ENCODE measurements at places on chromosomes 5 and 9.

DNA sequence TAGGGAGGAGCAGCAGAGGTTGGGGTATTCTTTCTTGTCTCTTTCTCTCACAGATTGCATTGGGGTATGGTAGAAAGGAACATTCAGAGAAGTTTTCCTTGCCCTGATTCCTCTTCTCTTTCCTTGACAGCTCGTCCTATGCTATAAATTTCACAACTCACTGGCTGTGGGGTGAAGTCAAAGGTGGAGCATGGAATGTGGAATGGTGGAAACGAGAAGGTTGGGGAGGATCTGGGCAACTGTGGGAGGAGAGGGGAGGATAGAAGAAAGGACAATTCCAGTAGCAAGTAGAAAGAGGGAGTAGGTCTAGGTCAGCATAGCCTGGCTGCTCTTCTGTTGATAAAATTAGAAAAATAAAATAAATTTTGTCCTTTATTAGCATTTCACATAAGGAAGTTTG lies 39.0 kb upstream of the POC5 start:
- no peak for DNase-seq

DNA sequence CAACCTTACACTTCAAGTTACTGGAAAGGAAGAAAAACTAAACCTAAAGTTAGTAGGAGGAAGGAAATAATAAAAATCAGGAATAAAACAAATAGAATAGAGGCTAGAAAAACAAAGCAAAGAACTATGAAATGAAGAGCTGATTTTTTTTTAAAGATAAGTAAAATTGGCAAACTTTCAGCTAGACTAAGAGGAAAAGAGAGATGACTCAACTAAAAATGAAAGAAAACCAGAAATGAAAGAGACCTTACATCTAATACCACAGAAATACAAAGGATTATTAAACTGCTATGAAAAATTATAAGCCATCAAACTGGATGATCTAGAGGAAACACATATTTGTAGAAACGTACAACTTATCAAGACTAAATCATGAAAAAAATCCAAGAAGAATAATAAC lies 60.0 kb downstream of the PRRC1 start:
- no peak for DNase-seq

GRCh38 chr9:129762985-129763926 lies 10.4 kb upstream of the PTGES start:
- DNase-seq: no peak

GRCh38 chr5:169183576-169183975 lies 117.4 kb downstream of the SLIT3 start:
- no peak for DNase-seq

- DNase-seq: no peak
These were observed 25.5 kb downstream of the OLFML2A start for GRCh38 chr9:124802426-124802825.

DNA sequence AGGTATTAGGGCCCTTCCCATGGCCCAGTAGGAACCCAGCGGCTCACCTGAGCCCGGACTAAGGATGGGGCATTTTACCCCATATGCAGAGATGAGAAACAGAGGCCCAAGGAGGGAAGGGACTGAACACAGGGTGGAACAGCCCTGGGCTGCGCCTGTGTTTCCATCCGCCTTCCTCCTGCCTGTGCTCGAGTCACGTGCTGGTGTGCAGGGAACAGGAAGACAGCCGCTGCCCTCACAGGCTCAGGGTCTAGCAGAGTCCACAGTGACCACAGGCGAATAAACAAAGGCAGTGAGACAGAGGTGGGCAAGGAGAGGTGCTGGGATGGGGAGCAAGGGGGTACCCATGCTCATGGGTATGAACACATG lies 129.4 kb downstream of the C9orf50 start:
- no peak for DNase-seq

- no peak for DNase-seq
These were observed 625.1 kb downstream of the PRELID2 start for GRCh38 chr5:145210020-145210419.

DNA sequence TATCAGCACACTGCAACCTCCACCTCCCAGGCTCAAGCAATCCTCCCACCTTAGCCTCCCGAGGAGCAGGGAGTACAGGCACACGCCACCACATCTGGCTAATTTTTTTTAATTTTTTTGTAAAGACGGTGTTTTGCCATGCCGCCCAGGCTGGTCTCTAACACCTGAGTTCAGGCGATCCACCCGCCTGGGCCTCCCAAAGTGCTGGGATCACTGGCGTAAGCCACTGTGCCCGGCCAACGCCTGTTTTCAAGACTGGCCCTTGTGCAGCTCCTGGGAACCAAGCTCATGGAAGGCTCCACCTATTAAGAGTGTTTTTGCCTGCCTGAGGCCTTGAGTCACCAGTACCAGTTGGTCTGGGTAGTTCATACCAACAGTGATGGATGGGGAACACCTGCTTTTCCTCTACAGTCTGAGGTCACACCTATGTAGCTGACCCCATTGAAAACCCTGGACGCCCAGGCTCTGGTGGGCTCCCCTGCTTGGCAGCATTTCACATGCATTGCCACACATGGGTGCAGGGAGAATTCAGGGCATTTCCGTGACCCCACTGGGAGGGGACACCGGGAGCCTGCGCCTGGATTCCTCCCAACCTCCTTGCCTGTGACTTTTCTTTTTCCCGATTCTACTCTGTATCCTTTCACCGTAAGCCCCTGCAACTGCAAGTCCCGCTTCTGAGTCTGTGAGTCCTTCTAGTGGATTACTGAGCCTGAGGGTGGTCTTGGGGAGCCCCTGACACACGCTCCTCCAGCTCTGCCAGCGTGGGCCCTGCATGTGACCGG lies 63.5 kb downstream of the ZNF354C start:
- DNase-seq: no peak

GRCh38 chr5:134555890-134556311 lies 30.4 kb downstream of the JADE2 start:
- DNase-seq: peak; percentile 98

DNA sequence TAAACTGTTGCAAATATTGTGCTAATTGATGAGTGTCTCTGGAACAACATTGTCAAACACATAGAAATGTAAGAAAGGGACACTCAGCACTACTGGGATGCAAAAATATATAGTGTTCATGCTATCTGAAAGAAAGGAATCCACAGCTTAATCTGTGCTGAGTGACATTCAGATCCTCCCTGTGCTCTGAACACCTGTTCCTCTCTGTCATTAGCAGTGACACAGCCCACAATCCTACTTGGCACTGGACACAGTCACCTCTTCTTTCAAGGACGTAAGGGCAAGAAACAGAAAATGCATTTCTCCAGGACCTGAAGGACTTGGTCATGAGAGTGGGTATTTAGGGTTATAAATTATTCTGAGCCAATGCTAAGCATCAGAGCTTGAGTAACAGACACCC lies 121.4 kb upstream of the SV2C start:
- no peak for DNase-seq

GRCh38 chr5:45105491-45105994 lies 296.8 kb downstream of the MRPS30 start:
- no peak for DNase-seq

GRCh38 chr5:140214831-140215230 lies 39.8 kb downstream of the CYSTM1 start:
- peak; percentile 87 for DNase-seq

- DNase-seq: no peak
These were observed 10.4 kb upstream of the SLC34A1 start for GRCh38 chr5:177373806-177374205.

DNA sequence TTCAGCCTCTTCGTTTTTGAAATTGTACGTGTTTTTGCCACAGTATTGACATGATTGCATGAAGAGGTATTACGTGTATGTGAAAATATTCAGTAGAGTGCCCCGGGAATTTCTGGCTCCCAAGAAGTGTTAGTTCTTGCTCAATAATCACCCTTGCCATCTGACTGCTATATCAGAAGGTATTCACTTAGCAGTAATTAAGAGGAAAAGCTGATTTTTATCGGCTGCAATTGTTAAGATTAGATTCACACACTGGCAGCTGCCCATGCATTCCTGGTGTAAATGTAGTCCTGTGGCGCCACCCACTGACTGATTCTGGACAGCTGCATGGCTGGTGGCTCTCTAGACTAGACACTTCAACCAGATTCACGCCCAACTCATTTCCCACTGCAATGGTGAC lies 440.1 kb upstream of the ADAMTS16 start:
- DNase-seq: peak; percentile 55

DNA sequence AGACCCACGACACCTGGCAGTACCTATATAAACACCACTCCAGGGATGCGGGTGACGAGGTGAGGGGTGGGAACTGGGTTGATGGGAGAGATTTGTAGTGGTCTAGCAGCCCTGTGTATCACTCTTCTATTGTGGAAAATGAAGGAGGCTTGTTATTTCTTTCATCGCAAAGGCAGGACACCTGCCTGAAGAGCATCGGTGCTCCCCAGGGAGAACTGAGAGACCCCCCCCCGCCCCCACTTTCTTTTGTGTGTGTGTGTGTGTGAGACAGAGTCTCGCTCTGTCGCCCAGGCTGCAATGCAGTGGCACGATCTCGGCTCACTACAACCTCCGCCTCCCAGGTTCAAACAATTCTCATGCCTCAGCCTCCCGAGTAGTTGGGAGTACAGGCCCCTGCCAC lies 8.3 kb upstream of the WDR5 start:
- no peak for DNase-seq

DNA sequence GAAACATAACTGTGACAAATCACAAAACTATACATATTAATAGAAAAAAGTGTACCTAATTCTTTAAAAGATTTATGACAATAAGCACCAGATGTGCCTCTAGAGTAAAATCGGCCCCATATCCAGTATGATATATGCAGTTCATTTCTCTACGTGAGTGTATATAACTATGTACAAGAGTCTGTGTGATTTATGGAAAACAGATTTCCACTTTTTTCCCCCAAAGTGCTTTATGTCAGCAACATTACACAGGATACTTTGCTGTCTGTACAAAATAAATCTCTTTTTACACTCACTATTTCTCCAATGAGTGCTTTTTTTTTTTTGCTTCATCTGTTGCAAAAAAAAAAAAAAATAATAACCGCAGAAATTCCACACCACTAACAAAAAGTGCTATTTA lies 298.8 kb upstream of the RFX3 start:
- no peak for DNase-seq

GRCh38 chr9:6055666-6056065 lies 40.2 kb upstream of the RANBP6 start:
- DNase-seq: no peak

- no peak for DNase-seq
These were observed 31.0 kb upstream of the HMCN2 start for GRCh38 chr9:130234340-130235260.

DNA sequence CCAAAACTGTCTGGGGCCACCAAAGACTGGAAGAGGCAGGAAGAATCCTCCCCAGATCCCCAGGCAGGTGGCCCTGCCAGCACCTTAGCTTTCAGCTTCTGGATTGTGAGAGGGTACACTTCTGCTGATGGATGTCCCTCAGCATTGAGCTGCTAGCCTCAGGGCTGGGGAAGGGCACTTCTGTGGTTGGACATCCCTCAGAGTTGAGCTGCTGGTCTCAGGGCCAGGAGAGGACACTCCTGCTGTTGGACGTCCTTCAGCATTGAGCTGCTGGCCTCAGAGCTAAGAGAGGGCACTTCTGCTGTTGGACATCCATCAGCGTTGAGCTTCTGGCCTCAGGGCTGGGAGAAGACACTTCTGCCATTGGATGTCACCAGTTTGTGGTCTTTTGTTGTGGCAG lies 83.8 kb upstream of the FCN1 start:
- no peak for DNase-seq

GRCh38 chr9:115117999-115118878 lies at the start of gene TNC:
Gene TNC (minus strand): TSS chr9:115118157. CDS start chr9:115091018, 27,139 bp downstream.
- peak; percentile 35 for DNase-seq

- DNase-seq: peak; percentile 80
These were observed 17.9 kb upstream of the EGFL7 start for GRCh38 chr9:136644593-136645351.

DNA sequence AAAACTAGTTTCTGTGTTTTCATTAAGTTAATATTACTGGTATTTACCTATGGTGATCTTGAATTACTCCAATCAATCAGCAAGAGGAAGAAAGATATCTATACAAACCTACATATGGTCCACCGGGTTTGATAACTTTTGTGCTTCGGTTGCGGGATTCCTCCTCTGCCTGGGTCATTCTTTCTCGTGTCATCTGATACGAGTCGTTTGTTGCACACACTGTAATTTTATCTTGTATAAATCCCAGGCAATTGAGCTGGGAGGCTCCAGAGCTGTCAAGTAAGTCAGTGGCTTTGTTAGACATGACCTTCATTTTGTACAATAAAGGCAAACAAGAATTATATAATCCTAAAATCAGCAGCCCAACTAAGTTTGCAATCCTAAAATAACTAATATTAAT lies 48.0 kb downstream of the ELL2 start:
- DNase-seq: no peak

- no peak for DNase-seq
These were observed 40.6 kb upstream of the CSNK1G3 start for GRCh38 chr5:123471385-123471784.

DNA sequence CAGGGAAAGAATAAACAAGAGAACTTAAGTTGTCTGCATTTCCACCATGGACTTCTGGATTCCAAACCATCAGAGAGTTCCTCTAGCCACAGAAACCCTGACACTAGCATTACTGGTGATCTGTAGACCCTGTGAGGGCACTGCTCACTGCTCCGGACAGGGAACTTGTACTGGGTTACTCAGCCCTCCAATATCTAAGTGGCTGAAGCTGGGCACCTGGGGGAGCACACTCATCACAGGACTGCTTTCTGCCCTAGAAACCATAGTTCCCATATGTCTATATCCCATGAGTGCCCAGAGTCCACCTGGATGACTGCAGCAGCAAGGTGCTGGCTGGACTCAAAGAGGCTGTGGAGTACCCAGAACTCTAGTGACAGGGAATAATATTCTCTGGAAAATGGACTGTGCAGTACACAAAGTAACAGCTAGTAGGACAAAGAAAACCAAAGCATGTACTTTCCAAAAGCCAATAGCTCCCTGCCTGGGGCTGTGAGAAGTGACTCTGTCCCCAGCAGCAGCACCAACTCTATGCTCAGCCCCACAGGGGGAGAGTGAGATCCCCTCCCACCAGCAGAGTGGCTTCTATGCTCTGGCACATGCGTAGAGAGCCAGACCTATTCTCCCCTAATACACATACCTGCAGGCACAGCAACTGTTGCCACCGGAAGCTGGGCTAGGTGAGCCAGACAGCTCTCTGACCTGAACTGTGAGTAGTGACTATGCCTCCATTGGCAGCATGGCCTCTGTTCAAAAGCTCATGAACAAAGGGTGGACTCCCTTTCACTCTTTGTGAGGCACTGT lies 472.9 kb upstream of the FTMT start:
- no peak for DNase-seq

DNA sequence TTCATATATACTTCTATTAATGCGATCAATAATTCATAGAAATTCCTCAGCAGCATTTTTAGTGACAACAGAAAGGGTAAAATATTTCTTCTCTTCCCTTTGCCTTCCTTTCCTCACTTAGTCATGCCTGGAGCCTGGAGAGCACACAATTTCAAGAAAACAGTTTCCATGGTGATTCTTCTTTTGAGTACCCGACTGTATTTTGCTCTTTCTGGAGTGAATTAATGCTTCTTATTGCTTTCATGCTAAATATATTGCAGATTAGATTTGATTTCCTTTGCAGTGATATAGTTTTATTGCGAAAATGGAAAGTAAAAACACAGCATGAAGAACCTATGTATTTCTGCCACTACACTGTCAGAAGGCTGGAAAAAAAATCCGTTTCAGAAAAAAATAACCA lies 153.5 kb downstream of the PPP2R2B start:
- DNase-seq: no peak
